Activated T-helper 1 cell treated with Interleukin-2 at 50 U/mL for 16 hours (primary cell): ENCODE measurements at places on chromosomes 6 and 20.

GRCh38 chr20:3887876-3888620, 1.1 kb upstream of the PANK2 start:
- no peak for DNase-seq

- DNase-seq: no peak
Observed at GRCh38 chr6:24195836-24196597, 70.0 kb downstream of the NRSN1 start.

- DNase-seq: no peak
Observed at GRCh38 chr20:62236200-62236599, 2.1 kb upstream of the OSBPL2 start.

DNA sequence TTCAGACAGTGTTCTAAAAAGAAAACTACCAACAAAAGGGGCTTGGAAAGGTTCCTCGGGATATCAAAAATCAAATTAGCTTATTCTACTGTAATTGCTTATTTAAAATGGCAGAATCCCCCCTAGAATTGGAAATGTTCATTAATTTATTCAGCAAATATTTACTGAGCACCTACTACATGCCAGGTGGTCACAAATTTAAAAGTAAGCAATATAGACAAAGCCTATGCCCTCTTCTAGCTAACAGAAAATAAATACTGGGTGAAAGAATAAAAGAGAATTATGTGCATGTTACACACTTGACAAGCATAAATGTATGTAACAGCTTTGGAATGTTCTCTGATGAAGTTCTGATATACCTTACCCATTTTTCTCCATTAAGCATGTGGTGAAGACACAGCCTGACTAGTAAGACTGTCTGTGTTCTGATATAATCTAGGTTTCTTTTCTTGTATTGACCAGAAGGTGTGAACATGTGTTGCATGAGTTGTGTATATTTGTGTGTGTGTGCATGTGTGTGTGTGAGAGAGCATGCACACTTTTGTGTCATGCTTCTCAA, 606.7 kb upstream of the CITED2 start:
- DNase-seq: no peak

DNA sequence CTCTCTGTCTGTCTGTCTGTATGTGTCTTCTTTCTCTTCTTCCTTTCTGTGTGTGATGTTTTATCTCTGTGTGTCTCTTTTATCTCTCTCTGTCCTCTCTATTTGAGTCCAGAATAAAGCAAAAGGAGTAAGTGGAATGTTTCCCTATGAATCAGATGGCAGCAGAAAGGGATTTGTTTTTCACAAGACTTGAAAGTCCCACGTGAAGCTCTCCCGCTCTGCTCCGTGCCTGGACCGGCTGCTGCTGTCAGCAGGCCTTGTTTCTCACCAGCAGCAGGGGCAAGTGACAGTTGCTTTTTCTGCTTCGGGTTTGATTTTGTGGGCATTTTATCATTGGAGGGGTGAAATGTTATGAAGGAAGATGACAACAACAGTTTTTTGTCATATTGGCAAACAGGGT, 212.7 kb downstream of the PACRG start:
- DNase-seq: no peak

DNA sequence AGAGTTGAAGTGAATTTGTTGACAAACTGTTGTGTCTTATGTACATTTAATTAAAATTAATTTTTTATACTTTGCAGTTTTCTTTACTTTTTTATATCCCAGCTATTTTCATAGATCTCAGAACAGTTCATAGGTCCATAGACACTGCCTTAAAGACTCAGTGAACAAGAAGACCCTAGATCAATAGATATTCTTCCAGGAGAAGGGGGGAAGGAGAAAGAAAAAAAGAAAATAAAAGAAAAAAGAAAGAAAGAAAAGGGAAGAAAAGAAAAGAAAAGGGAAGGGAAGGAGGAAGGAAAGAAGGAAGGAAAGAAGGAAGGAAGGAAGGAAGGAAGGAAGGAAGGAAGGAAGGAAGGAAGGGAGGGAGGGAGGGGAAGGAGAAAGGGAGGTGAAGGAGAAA, 130.8 kb downstream of the MAFB start:
- DNase-seq: no peak

GRCh38 chr6:113879186-113880096, 22.3 kb downstream of the MARCKS start:
- DNase-seq: no peak
